ENCODE measurements at places on chromosomes 6 and 20.
A peak's percentile ranks its signal among the peaks of the same experiment; 100 is the strongest.

DNA sequence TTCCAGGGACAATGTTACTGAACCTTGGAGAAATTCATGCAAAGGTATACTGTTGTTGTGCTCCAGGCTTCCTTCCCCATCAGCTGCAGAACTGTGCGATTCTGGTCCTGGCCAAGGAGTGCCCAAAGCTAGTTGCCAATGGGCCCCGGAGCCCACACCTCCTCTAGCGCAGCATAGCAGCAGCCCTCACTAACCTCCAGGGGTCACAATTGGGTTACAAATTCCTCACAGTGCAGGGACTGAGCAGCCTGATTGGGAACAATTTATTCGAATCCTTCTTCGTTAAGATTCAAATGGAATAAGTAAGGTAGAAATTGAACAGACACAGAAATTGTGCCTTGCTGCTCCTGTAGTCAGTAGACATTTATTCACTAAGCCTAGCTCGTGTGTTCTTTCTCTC lies 284.9 kb downstream of the PRKN start:
- peak; percentile 5 for DNase-seq

GRCh38 chr6:143112084-143112768 lies 51.5 kb downstream of the AIG1 start:
- DNase-seq: no peak

- no peak for DNase-seq
These were observed 35.2 kb upstream of the NOP56 start for GRCh38 chr20:2617099-2617714.

GRCh38 chr6:53049415-53049814 lies 15.8 kb upstream of the FBXO9 start:
- no peak for DNase-seq

DNA sequence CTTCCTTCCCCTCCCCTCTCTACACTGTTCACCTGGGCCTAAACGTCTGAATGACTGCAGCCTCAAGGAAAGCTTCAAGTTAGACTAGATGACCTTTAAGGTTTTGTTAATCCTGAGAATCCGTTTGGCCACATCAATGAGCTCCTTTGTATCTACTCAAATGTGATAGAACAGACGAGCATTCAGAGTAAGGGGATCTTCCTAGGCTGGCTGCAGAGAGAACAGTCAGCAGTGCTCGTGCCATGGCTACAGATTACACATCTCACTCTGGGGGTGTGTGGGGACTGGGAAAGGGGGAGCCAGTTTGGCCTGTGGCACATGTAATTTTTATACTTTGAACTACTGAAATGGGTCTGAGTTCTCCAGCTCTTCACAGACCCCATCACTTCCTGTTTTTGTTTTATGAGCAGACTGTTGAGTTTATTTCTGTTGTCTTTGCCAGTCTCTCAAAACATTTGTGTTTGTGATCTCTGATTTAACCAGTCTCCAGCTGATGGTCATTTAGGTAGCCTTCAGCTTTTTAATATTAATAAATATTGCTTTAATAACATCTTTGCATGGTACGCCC lies 50.9 kb downstream of the KCNS1 start:
- DNase-seq: peak; percentile 11

GRCh38 chr6:132969196-132969595 lies 154.8 kb downstream of the RPS12 start:
- no peak for DNase-seq

GRCh38 chr6:43339168-43339567 lies 30.3 kb downstream of the ZNF318 start:
- DNase-seq: no peak

GRCh38 chr6:107936162-107936909 lies 21.7 kb downstream of the SEC63 start:
- DNase-seq: no peak

DNA sequence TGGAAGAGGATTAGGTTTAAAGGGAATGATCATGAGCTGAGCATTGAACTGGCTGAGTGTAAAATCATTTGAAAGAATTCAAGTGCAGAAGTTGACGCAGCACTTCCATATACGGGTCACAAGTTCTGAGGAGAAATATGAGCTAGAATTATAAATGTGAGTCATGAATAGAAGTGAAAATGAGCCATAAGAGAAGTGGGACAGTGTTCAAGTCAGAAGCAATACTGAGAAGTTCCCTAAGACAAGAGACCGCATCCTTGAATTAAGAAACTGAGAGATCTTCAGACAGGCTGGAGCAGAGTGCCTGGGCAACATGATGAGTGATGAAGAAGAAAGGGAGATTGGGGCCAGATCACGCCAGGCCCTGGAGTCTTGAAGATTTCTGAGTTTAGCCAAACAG lies 209.7 kb downstream of the TBX18 start:
- no peak for DNase-seq

- no peak for DNase-seq
These were observed 12.7 kb upstream of the EFHC1 start for GRCh38 chr6:52407467-52407866.

DNA sequence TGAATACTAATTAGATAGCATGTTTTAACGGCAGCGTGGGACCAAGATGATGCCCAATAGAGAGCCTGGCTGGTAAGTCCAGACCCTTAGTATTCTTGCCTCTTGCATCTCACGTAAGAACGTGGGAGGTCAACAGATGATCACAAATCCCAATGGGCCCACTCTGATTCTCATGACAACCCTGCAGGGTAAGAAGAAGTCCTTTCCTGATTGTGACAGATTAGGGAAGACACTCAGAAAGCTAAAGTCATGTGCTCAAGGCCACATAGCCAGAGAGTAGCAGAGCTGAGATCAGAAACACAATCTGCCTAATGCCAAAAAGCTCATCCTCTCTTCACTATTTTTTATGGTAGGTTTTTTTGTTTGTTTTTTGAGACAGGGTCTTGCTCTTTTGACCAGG lies 103.8 kb downstream of the RALGAPA2 start:
- DNase-seq: no peak

DNA sequence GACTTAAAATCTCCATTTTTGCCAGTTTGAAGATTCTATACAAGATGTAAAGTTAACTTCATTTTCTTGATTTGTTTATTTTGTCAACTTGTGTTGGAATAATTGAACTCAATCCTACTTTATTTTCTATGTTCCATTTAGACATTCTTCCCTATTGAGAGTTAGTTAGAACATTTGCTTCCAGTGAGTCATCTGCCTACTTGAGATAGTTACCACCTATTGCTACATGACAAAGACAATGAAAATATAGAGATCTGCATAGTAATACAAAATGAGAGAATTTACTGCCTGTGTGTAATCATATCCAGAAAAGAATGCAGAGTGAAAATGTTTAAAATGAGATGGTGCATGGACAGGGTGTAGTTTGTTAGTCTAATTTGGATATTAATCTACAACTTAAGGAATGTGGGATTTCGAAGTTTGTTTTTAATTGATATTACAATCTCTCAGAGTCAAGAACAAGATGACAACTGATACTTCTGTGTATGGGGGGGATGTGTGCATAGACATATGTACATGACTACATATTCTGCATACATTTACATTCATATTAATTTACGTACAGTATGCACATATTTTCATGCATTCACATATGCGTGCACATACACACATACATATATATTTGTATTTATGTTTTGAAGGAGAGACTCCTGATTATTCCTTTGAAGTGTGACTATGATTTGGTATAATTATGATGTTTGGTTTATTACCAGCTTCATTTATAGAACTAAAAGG lies 420.1 kb downstream of the NKAIN2 start:
- DNase-seq: no peak

DNA sequence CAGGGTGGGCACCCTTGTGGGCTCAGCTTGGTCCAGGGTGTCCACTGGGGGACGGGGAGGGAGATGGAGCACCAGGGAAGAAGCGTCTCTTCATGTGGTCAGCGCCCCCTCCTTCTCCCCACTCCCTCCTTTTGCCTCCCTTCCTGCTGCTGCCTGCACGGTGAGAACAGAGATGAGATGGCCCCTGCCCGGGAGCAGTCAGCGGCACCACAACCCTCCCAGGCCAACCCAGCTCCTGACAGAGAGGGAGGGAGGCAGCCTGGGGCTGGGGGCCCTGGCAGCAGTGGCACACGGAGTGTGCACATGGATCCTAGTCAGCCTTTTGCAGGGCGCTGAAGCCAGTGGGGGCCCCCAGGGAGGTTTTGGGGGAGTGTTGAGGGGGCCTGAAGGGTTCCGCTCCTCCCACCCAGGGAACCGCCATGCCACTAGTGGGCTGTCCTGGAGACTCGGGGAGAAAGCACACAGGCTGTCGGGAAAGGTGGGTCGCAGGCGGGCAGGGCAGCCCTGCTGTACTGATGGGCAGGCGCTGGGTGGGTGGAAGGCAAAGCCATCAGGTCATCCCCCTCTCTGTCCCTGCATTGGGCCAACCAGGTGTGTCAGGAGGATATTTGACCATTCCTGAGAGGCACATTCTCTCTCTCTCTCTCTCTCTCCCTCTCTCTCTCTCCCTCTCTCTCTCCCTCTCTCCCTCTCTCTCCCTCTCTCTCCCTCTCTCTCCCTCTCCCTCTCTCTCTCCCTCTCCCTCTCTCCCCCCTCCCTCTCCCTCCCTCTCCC lies 94.3 kb upstream of the BHLHE23 start:
- DNase-seq: no peak

- no peak for DNase-seq
These were observed 2.3 kb downstream of the THBS2 start for GRCh38 chr6:169251371-169251802.

GRCh38 chr6:17099401-17100059 lies 2.3 kb upstream of the STMND1 start:
- no peak for DNase-seq

DNA sequence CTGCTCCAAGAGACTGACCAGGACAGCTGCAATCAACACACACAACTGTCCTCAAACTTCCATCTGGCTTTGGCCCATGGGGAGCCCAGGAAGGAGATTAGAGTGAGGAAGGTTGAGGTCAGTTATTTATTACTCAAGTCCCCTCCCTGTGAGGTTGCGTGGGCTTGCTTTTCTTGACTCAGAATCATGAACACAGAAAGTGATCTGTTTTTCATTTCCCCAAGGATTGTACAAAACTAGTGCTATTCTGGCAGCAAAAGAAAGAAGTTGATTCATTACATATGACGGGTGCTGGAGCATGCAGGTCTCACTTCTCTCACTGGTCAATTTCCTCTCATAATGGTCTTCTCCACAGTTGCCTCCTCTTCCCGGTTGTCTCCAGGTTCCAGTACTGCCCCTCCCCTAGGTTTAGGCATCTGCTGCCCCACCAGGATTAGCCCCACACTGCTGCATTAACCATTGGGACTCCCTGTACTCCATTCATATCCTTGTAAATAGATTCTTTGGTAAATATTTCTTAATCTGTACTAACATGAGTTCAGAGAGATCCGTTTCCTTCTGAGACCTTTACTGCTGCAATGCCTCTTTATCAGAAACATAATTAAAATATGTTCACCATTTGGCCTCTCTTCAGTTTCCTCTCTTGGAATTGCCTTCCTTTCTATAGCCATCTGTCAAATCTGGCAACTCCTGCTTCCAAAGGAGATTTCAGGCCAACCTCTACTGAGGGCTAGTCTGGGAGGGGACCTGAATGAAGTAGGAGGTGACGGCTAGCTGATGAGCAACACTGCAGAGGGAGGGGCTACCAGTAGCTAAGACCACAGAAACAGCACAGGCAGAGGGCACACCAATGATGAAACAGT lies 888.8 kb downstream of the QKI start:
- DNase-seq: no peak

DNA sequence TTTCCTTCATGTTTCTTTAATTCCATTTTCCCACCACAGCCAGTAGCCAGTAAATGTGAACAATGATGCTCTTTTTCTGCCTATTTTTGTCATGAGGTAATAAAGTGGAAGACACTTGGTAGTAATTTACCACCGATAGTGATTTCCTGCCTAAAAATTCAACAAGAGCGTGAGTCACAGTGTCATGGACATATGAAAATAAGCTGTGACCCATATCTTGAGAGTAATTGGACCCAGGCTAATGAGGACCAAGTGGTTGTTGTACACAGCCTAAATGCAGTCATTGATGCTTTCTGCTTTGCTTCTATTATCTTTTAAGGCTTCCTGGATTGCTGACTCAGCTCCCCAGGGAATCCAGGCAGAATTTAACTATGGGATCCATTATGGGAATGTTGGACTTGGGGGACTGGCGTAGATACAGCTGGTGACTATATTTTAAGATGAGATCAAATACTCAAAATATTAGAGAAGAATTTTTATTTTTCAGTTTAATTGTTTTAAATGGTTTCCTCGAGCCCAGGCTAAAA lies 265.9 kb upstream of the FERMT1 start:
- no peak for DNase-seq

Measured in hypothalamus (tissue), 51 donors.